ENCODE measurements at places on chromosomes 1 and 21. TPM values are rescaled to one million over a fixed set of nuclear protein-coding genes. Genes with fewer than 3 reads are reported as not detected.

KIF26B gene
- 0.02 TPM for total RNA-seq

TP53BP2 gene
- total RNA-seq = 30.9 TPM

SAMSN1 gene
- not detected for total RNA-seq

INKA2 gene
- 1.8 TPM for total RNA-seq

BCAR3 gene
- 56.8 TPM for total RNA-seq

CAMTA1 gene
- total RNA-seq = 63.7 TPM

EXTL1 gene
- total RNA-seq = not detected

ICOSLG gene
- total RNA-seq = 2.6 TPM

GRIK1 gene
- total RNA-seq = not detected

ELAVL4 gene
- not detected for total RNA-seq

GPATCH3 gene
- total RNA-seq = 9.5 TPM

MSH4 gene
- total RNA-seq = 0.03 TPM

CNST gene
- 8.7 TPM for total RNA-seq
